ENCODE measurements at places on chromosomes 7 and 10.
A peak's percentile ranks its signal among the peaks of the same experiment; 100 is the strongest.

- peak; percentile 34 for DNase-seq
These were observed 10.4 kb upstream of the PRKG1 start for GRCh38 chr10:51063659-51064535.

GRCh38 chr10:10644676-10645385 is 372.8 kb upstream of the CELF2 start:
- no peak for DNase-seq

DNA sequence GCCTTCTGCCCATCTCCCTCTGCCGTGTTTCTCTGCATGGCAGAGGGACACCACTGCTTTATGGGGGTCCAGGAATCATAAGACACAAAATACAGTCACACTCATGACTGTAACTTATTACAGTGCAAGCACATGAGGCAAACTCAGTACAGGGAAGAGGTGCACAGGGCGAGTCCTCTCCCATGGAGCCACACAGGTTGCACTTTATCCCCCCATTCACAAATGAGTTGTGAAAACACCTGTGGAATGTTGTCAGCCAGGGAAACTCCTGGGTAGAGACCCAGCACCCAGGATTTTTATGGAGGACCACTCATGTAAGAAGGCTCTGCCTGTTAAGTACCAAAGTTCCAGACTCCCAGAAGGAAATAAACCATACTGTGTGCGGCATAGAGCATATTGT is 107.2 kb upstream of the GJD4 start:
- DNase-seq, result no peak

- no peak for DNase-seq
These were observed 11.7 kb upstream of the HOXA2 start for GRCh38 chr7:27113991-27114769.

DNA sequence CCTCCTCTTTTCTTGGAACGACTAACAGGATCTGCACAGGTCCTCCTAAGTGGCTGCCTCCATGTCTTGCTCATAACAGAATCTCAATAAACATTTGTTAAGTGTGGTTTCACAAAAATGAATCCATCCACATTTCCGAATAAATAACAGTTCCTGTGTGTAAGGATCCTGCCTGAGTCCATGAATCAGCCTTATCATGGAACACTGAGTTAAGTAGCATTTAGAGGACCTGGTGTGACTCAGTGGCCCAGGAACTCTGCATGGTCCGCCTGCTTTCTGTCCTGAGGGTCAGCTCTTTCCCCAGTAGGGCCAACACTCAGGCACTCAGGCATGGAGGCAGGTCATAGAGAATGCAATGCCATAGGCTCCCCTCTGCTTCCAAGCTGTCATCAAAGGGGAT is 15.8 kb upstream of the C10orf90 start:
- no peak for DNase-seq

- DNase-seq, result no peak
These were observed 115.6 kb upstream of the TNS3 start for GRCh38 chr7:47697543-47697942.

GRCh38 chr10:93512565-93512964 is 16.2 kb downstream of the CEP55 start:
- peak; percentile 24 for DNase-seq

DNA sequence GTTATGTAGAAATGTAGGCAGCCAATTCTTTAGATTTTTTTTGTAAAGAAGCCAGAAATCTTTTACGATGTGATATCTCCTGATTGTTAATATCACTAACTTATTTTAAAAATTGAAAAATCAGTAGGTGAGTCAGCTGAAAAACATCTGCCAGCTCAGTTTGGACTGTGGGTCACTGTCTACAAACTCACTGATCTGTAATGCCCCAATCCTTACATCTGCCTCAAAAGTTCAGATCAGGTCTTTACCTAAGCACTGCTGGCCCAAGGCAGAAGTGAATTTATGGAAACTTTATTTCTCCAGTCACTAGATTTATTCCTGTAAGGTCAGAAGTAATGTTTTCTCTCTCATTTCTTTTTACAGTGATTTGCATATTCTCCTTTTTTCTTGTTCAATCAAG is 31.0 kb upstream of the FAM13C start:
- no peak for DNase-seq

DNA sequence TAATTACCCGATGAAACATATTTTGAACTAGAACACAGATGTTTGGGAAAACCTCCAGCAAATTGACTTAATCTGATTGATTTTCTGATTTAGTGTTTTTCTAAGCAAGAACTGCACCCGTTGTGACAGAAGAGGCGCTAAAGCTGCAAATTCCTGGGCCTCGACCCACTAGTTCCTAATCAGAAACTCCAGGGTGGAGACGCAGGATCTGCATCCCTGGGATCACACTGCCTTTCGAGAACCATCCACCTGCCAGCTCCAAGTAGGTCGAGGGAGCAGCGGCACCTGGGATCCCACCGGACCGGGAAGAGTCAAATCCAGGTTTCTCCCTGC is 136.8 kb upstream of the CDCA7L start:
- no peak for DNase-seq

DNA sequence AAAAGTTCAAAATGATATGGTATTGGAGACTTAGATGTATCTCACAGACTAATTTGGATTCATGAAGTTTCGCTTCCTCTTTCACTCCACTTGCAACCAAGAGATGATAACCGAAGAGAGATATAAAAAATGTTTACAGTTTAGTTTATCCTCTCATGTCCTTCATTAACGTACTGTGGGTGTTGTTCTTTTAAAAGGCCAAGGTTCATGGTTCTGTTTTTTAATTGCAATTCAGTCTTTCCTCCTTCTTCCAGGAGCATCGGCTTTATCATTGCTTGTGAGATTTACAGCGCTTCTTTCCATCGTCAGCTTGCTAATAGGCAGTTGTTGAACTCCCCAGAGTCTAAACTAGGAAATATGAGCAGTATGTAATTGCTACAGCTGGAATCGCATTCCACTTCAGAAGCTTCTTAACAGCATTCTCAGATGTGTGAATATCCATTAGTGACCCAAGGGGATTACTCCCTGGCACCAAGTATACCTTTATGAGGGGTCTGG is 75.9 kb upstream of the HGF start:
- peak; percentile 59 for DNase-seq

- DNase-seq, result no peak
These were observed 104.6 kb upstream of the GDF10 start for GRCh38 chr10:47195274-47195885.

DNA sequence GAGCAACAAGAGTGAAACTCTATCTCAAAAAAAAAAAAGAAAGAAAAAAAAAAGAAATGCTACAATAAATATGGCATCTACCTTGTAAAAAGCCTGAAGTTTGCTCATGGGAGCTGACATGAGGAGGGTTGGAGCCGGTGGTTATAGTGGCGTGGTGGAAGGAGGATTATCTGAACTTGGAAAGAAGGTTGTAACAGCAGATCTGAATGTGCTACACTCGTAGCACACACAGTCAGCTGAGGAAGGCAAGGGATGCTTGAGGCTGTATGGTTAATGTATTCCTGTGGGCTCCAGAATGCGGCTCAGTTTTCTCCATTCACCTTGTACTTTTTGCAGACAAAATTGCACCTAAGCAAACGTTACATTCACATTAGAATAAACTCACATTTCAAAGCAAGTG is 390.3 kb upstream of the GALNT17 start:
- DNase-seq, result no peak

DNA sequence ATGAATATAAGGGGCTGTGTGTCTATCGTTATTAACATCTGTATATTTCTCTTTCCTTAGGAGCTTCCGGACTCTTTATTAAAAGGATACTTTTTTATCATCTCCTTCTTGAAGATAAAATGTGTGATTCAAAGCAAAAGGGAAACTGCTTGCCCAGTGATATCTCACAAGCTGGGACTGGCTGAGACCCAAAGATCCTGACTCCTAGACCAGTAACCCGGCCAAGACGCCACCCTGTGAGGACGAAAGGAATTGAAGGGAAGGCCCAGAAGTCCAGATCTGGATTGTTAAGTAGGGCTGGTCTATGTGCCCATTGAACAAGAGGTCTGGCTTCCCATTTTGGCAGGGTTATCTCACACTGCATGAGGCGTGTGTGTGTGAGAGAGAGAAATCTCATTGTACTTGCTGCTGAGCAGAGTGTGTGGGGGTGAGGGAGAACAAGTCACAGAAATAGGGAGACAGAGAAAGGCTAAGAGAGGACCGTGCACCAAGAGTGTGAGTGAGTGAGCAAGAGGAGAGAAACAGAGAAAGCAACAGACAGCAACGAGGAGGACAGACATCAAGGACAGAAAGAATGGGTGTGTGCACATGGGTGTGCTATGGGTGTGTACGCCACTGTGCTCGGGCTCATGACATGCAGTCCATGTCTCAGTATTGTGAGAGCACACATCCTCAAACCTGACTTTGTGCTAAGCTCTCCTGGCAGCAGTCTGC is 75.4 kb downstream of the PLXNA4 start:
- DNase-seq, result no peak

DNA sequence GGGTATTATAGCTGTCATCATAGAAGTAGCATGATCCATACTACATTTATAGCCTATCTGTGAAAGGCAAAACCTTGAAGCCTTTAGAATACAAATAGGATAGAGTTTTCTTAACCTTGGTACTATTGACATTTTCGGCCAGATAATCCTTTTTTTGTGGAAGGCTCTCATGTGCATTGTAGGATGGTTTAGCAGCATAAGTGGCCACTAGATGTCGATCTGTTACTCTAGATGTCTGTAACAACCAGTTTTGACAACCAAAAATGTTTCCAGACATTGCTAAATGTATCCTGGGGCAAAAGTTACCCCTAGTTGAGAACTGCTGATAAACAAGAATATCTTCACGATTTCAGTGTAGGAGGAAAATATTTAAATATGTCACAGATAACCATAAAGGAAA is 319.4 kb upstream of the GALNT17 start:
- no peak for DNase-seq

DNA sequence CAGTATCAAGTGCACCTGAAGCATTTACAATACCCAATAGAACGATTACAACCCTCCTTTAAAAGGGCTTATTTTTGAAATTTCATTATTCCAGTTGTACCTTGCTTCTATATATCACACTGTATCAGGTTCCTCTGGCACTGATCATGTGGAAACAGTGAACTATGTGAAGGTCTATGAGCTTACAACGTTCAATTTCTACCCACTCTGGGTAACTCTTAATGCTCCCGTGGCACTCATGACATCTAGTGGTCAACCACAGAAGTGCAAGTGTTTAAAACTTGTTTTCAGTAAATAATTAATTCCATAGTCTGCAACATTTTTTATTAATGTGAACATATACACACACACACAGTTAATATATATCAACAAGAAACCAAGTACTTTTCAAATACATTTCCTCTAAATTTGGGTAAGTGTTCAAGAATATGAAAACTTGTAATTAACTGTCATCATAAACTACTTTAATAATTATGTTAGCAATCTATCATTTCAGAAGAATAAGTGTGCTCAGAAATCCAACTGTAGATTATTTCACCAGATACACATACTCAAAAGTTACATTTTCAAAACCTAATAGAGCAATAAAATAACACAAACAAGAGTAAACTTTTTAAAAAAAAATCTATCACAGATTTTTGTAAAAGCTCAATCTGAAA is 61.0 kb downstream of the MPP7 start:
- peak; percentile 71 for DNase-seq

GRCh38 chr10:51729822-51730555 is 30.6 kb upstream of the CSTF2T start:
- DNase-seq, result no peak

- no peak for DNase-seq
These were observed 458.3 kb downstream of the PLXDC2 start for GRCh38 chr10:20274571-20274970.

- no peak for DNase-seq
These were observed 74.6 kb upstream of the CC2D2B start for GRCh38 chr10:95833042-95833610.
